Hematopoietic multipotent progenitor cell treated with erythropoietin and hydrocortisone succinate and interleukin-3 and kit ligand, for 15 days (in vitro differentiated cells): ENCODE measurements at places on chromosomes 11 and 22.

- DNase-seq: no peak
These were observed at the start of gene CHST1 for GRCh38 chr11:45665206-45665932. Gene CHST1, minus strand, starts transcription at chr11:45665622. Its CDS starts 14,699 bp downstream, at chr11:45650923.

GRCh38 chr11:61696602-61697001 is 16.4 kb downstream of the DAGLA start:
- no peak for DNase-seq

GRCh38 chr11:60866911-60867870 is at the start of gene ZP1:
Gene ZP1, plus strand, starts transcription at chr11:60867542. Its CDS starts 20 bp downstream, at chr11:60867562.
- no peak for DNase-seq

DNA sequence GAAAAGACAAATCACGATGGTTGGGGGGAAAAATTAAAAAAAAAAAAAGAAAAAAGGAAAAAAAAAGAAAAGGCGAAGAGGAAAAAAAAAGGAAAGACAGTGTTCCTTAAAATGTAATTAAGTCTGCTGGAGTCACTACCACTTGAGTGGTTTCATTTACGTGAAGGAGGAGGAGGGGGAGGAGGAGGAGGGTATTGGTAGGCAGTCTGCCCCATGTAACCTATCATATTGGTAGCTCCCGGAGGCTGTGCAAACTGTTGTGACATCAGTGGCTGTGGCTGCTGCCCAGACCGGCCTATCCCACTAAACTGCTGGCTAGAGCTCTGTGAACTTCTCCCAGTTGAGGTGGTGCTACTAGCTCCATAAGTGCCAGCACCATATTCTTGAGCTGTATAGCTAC is 17.9 kb downstream of the KDELR3 start:
- DNase-seq: no peak

- DNase-seq: no peak
These were observed 4.6 kb downstream of the PDGFD start for GRCh38 chr11:104159356-104159755.

DNA sequence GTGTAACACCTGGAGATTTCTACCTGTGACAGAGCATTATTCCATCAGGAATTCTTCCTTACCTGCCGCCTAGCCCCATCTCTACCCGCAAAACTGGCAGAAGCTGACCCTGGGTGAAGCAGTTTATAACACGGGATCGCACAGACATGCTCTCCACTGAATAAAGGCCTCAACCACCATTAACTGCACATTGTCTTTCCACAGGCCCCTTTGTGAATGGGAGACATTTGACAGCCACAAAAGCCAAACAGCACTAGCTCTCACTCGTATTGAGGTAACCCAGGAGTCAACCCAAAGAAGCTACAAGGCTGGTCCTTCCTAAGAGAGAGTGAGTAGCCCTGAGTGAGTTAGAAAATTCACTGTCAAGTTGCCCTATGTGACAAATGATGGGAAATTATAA is 135.6 kb downstream of the RCN1 start:
- no peak for DNase-seq

DNA sequence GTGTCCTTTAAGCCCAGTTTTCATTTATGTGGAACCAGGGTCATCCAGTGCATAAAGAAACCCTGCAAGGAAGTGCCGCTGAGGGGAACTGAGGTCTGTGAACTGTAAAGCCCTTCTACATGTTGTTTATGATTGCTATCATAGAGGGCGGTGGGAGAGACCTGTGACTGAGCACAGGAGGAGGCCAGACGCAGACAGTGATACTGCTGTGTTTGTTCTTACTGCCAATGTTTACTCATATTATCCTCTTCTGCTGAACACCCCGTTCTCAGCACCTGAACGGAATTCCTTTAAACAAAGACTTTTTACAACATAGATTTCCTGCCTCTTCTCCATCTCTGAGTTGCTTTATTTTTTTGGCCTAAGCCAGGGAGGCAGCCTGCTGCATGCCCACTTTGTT is 967 bp upstream of the GALNT18 start:
- DNase-seq: no peak
